Upper lobe of left lung (tissue), 6 donors: ENCODE measurements at places on chromosomes 7 and 10. TPM values are rescaled to one million over a fixed set of nuclear protein-coding genes. Genes with fewer than 3 reads are reported as not detected.

GRCh38 chr7:70455925-70456324 is 676.0 kb upstream of the GALNT17 start:
- DNase-seq = no peak

PDE6C gene
- not detected for total RNA-seq

PLEKHS1 gene
- 2.9 TPM for total RNA-seq

DNA sequence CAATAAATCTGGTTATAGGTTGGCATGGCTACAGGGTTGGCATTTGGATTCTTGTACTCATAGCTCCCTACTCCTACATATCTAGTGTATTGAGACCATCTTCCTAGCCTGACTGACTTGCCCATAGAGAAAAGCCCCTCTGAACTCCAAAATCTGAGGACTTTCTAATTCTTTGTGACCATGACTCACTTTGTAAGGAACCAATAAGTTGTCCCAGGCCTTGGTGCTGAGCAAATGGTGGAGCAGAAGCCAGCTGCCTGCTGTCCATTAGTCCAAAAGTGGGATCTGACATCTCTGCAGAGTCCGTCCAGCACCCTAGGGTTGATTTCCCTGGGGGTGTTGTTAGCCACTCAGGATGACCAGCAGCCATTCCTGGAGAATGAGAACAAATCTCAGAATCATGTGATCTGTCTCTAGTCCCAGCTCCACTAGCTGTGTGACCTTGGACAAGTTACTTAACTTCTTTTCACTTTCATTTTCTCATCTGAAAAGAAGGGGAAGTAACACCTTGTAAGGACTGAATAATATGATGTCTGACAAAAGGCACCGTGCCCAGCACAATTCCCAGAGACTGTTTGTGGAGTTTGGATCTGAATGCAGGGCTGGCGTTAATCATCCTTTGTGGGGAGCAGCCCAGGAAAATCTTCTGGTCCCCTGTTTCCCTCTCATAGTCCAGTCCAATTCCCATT is 44.1 kb downstream of the MTURN start:
- no peak for DNase-seq

- DNase-seq = peak; percentile 93
These were observed at the start of gene CHST15 for GRCh38 chr10:124092860-124093773. Gene CHST15, minus strand, starts transcription at chr10:124093598. Its CDS starts 47,386 bp downstream, at chr10:124046212.

DNA sequence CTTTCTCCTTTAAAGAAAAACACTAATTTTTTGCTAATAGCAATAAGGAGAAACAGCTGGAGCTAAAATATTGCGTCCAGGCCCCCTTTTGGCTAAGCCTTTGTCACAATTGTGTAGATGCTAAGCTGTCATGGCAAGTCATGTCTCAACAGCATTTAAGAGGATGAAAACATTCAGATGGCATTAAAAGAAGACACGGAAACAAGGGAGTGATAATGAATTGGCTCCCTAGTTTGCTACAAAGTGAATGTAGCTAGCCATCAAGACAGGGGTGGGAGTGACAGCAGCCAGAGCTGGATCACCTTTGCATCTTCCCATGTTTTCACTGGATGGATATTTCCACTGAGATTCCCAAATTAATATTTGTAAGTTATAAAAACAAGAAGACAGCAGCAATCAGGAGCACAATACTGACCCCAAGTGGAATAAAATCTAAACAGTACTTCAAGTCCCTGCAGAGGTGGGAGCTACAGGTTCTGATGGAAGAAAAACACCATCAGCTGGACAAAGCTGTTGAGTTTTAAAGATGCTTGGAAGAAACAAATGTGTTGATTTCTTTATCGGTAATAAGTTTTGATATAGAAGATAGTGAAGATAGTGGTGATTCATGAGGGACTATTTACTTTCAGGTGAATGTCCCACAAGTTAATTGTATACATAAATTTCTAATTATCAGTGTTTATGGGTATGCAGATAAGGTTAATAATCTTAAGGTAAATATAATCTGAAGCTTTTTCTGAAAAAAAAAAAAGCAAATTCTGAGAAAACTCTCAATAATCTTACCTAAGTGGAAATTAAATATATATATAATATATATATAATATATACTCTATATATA is 129.4 kb downstream of the SLC16A9 start:
- DNase-seq = no peak

DNA sequence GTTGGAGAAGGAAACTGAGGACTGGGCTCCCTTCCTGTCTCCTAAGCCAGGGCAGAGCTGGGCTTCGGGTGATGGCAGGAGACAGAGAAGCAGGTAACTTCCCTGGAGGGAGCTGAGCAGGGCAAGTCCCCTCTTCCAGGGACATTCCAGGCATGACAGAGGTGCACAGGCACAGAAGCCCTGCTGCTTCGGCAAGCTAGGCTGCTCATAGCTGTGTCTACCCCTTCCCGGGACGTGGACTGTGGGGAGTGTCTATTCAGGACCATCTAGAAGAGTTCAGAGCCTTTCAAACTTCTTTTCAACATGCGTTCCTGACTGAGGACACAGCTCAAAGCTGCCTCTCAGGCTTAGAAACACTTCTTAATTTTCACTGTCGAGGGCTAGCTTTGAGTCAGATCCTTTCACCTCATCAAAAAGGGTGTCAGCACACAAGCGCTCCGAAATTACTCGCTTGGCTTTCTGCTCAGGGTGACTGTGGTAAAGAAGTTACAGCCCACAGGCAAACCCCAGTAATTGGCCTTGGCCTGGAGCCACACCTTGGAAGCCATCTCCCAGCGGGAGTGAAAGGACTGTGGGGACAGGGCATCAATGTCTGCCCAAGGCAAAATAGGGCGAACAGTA is 63.7 kb upstream of the STEAP1B start:
- no peak for DNase-seq

DNA sequence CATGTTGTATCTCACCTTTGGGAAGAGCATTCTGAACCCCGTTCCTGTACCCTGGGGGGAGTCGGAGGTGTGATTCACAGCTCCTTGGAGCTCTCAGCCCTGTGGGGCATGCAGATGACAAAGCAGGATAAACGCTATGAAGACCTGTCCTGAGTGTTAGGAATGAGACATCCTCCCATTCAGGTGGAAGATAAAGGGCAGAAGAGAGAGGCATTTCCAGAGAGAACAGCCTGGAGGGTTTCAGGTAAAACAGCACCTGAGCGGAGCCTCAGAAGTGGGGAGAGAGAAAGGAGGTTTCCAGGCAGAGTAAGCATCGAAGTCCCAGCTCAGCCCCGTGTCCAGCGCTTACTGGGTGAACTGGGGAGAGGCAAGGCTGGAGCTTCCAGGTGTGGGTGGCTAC is 288.9 kb downstream of the KLF6 start:
- no peak for DNase-seq

FAM241B gene
- 7.4 TPM for total RNA-seq

- no peak for DNase-seq
These were observed 64.2 kb upstream of the GNAI1 start for GRCh38 chr7:80070391-80070790.
